ENCODE measurements at places on chromosomes 3 and 15.

DNA sequence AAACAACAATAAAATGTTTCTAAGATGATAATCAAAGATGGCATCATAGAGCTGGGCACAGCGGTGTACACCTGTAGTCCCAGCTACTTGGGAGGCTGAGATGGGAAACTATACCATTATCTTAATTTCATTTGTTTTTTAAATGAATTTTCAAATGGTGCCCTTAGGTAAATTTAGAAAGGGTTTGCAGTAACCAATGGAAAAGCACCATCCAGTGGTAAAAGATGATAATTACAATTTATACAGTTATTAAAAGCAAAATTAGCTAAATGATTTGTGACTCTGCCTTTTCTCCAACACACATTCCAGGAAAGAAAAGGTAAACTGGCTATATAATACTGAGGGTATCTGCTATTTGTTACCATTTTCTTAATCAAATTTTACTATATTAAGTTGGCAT lies 14.4 kb upstream of the ANKRD28 start:
- peak; percentile 75 for DNase-seq

- no peak for DNase-seq
Observed at GRCh38 chr15:25635191-25635590, 196.4 kb upstream of the UBE3A start.

GRCh38 chr15:85044251-85044853 lies 62.7 kb downstream of the PDE8A start:
- peak; percentile 75 for DNase-seq

DNA sequence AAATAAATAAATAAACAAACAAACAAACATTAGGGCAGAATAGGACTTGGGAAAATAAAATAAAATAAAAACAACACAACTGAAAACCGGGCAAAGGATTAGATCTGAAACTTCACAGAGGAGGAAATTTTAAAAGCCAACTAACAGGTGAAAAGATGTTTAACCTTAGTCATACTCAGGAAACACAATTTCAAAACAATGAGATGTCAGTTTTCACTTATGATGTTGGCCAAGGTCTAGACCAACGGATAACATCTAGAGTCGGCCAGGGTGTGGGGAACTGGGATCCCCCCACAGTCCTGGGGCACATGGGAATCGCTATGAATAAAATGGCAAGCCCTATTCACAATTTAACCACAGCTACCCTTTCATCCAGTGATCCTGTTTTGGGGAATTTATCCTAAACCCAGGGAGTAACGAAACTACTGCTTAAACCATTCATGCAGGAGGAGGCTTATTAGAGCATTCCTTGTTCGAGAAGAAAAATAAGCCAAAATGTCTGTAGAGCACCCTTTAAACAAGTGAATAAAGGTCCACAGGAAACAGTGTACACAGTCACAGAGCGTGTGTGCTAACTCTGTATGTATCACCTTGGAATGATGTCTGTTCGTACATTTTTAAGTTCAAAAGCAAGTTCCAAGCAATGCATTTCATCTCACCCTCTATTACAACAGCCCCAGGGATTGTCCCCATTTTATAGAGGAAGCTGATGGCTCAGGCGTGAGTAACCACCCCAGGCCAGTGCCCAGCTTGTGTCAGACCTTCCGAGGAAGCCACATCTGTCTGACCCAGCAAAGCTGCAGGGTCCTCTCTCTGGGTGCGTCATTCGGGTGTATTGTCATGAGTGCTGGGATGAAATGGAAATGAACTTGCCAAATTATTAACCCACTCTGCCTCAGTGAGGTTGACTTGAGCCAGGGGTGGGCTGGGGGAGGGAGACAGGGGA lies 6.3 kb upstream of the ANPEP start:
- DNase-seq: peak; percentile 96

- DNase-seq: peak; percentile 10
Observed at GRCh38 chr3:143751643-143752178, 96.6 kb downstream of the SLC9A9 start.

DNA sequence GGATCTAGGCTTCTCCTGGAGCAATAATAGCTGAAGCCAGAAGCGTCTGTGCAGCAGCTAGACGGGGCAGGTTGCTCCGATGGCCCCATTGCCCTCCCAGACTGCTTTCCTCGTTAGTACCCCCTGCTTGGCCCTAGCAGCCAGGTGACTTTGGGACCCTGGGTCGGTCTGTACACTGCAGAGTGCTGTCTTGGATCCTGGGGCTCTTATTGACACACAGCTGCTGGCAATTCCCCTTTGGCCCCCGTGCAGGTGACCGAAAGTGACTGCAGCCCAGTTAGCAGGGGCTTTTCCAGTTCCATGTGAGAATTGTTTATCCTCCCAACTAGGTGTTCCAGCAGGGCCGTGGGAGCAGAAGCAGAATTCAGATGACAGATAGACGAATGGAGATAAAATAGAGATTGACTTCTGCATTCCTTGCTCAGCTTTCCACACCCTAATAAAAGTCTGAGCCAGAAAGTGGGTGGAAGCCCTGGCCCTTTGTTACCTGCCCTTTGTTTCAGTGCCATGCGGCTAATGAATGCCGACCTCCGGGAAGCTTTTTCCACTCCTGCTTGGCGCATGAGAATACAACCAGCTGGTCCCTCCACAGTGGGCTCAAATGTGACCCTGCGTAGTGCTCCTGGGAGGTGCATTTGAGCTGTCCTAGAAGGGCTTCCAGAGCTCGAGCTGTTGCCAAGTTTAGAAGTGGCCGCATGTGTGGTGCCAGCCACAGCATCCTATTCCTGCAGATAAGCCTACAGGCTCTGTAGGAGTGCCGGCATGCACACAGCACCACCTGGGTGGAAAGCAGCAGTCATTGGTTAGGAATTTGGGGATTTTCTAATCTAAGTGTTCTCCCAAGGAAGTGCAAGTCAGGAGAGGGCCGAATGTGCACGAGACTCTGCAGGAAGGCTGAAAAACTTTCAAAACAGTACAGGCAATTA lies 94.4 kb downstream of the SLCO3A1 start:
- no peak for DNase-seq

- DNase-seq: no peak
Observed at GRCh38 chr3:62768896-62769295, 106.3 kb downstream of the CADPS start.

GRCh38 chr3:192514754-192515663 lies 212.3 kb downstream of the FGF12 start:
- DNase-seq: peak; percentile 2

DNA sequence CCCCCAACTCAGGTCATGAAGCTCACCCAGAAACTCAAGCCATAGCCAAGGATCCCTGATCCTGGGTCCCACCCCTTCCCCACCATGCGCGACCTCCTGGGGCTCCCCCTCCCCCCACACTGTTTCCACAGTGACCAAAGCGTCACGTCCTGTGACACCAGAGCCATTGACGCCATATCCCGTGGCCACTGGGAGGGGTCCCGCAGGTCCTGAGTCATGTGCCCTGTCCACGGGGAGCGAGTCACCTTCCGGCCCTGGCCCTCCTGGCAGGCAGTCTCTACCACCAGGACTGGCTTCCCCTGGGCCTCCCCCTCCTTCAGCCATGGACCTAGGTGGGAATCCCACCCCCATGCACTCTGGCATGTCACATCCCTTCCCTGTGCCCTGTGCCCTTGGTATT lies 15.6 kb downstream of the SEMA3F start:
- peak; percentile 49 for DNase-seq

DNA sequence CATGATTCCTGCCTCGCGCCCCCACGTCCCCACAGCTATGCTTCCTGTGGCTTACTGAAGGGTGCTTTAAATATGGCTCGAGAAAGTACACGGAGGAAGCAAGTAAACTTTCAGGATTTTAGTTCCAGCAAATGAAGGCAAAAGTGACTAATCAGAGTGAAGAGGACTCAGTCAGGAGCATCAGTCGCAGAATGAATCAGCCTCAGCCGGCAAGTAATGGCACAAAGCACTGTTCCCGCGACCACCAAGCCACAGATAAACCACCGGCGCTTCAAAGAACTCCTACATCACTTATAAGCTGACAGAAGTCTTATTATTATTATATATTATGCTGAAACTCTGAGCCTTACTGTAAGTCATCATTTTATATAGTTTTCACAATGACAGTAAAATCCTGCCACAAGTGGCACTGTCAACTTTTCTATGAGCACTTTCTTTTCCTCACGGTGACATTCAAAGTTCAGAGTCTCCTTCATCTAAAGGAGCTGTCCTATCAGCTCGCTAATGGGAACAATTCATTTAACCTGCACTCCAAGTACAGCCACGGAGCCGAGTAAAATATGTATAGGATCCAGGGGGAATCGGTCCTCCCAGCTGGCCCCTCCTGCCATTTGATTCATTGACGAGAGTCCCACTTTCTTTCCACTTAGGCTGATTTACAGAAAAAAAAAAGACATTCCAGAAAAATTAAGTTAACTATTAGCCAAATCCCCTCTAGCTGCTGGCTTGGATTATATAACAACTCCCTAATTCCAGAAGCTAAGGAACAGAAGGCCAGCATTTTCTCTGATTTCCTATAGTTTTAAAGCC lies 217.0 kb upstream of the ICE2 start:
- DNase-seq: no peak

- no peak for DNase-seq
Observed at GRCh38 chr3:7700539-7700938, 801.1 kb upstream of the LMCD1 start.

GRCh38 chr3:162938083-162938482 lies 1441.5 kb downstream of the OTOL1 start:
- no peak for DNase-seq

- DNase-seq: no peak
Observed at GRCh38 chr3:112650482-112650881, 9.5 kb upstream of the CCDC80 start.

DNA sequence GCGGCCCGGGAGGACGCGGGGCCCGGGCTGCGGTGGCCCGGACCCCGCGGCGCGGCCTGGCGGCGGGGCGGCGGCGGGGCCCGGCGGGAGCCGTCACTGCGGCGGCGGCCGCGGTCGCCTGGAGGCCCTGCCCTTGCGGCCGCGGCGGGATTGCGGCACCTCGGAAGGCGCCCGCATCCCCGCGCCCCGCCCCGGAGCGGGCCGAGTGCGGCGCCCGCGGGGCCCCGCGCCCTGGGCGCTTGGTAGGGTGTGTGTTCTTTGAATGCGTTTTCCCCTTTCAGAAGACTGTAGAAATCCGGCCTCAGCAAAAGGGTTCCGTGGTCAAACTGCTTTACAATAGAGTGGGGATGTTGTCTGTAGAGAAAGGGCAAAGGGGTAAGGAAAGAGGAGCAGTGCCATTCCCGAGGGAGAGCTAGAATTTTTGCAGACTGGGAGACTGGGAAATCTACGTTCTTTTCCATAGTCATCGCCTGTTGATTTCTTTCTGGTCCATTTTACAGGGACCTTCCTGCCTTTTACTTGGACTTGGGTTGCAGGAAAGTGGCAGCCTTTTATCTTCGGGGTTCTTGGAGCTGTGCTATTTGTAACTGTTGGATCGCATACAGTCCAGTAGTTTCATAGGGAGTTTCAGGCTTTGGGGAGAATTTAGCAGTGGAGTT lies 630 bp downstream of the SNRK start:
- peak; percentile 45 for DNase-seq

DNA sequence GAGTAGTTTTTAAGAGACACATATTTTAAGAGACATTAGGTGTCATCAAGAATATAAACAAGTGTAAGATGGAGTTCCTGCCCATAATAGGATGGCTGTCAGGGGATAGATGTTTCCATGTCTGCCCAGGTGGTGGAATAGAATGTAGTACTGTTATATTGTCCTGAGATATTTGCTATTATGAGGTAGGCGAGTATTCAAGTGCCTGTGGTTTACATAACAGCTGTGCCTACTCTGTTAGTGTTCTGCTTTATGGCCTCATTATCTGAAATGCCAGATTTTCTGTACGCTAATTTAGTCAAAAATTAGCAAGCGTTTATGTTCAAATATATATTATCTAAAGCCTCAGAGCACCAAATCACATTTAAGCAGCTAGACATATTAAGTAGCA lies 360.2 kb upstream of the ROPN1 start:
- no peak for DNase-seq
